ENCODE measurements at places on chromosomes 7 and 10.

DNA sequence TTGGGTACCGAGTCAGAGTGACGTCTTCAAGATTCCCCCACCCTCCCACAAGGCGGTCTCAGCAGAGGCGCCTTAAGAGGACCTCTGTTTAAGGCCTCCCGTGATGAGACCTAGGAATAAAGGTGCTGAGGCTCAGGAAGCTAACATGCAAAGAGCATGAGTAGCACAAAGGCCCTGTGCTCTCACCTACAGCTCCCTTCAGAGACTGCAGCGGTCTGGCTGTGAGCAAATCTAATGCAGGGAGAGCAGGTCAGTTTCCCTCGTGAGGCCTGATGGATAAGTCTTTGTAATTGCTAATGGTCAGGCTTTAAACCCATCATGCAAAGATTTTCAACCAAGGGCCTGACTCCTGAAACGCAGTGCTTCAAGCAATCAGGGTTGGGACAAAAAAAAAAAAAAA is 909.3 kb upstream of the GHITM start:
- no peak for DNase-seq

DNA sequence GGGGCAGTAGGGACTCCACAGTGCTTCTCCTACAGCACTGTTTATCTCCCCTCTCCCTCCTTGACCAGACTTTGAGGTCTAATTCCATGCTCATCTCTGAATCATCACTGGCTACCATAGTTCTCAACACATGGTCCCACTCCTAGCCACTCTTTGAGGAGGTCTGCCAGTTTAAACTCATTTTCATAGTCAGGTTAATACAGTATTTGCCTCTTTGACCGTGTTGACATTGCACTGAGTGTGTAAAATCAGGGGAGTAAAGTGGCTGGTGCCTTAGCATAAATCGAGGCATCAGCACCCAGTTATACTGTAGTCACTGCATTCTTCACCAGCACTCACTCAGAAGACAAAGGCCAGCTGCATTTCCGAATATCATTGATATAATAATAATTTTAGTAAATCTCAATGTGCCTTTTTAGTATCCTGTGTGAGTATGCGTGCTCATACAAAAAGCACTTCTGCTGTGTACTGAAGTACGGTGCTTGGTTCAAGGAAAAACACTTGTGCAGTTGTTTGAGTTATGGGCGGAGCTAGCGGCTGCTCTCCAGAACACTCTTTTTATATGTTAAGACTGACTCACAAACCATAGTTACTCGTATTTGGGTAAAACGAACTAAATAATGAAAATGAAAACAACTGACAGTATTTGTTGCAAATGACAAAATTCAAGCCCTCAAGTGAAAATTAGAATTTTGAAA is 89.7 kb downstream of the GALNT11 start:
- DNase-seq, result no peak

GRCh38 chr10:118698421-118698820 is 56.3 kb downstream of the CACUL1 start:
- DNase-seq, result peak; percentile 54

DNA sequence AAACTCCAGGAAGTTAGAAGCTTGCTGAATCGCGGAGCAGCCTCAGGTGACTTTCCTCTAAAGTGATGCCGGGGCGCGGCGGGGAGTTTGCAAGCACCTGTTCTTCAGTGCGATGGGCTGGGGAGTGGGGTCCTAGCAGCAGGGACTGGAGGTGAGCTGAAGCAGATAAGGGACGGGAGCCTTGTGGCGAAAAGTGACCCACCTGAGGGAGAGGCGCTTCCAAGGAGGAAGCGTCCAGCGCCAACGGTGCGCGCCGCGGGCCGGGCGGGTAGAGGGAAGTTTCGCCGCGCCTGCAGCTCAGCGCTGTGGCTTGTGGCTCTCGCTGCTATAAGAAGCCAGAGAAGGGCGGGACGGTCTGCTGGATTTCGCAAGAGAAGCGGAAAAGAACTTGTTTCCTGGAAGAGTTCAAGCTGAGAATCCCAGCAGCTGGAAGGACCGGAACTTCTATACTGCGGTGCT is at the start of gene STEAP4:
TSS of gene STEAP4 (minus strand) at position 305 of the 459 bp plus-strand sequence. CDS start 22,625 bp downstream, outside the sequence.
- no peak for DNase-seq

GRCh38 chr7:17302575-17303142 is 4.2 kb downstream of the AHR start:
- DNase-seq, result no peak

- DNase-seq, result no peak
Measured at GRCh38 chr10:89263091-89263490, 11.5 kb upstream of the LIPA start.

- DNase-seq, result no peak
Measured at GRCh38 chr7:514651-515598, 4.7 kb downstream of the PDGFA start.
